ENCODE measurements at places on chromosomes 3 and 15.

- ATAC-seq = no peak
These were observed 90.4 kb downstream of the PRICKLE2 start for GRCh38 chr3:64134882-64135281.

DNA sequence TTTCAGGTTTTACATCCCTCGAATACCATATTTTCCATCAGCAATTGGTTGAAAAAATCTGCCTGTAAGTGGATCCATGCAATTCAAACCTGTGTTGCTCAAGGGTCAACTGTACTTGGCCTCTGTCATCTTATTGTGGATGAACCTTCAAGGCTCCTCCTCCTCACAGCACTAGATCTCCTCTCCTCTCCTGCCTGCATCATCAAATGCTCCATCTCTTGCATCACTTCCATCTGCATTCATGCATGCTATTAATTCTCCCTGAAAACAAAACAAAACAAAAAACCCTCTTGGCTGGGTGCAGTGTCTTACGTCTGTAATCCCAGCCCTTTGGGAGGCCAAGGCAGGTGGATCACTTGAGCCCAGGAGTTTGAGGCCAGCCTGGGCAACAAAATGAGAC is 10.1 kb downstream of the BCL2L10 start:
- ATAC-seq = no peak

DNA sequence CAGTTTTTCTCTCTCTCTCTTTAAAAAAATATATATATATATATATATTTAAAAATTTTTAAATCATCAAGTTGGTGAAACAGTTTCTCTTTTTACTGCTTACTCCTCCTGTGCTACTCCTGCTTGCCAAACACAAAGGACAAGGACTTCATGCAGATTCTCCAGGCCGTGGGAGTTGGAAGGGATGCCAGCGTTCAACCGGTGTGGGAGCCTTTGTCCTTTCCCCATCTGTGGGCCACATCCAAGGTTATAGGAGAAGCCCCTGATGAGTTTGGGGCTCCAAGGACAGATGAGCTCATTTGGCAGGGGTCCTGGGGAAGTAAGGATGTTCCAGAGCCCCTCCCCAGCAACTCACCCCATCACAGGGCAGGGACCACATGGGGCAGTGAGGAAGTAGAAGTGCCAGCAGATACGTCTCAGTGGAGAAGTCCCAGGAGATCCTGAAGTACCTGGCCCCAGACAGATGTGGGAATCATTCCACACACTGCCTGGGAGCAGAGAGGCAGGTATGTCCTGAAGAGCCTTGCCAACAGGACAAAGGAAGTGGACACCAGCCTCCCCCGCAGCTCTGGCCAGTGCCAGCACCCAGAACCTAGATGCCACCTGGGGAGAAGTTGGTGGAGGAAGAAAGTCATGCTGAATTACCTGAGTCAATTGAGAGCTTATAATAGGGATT is 36.6 kb downstream of the CCK start:
- no peak for ATAC-seq

DNA sequence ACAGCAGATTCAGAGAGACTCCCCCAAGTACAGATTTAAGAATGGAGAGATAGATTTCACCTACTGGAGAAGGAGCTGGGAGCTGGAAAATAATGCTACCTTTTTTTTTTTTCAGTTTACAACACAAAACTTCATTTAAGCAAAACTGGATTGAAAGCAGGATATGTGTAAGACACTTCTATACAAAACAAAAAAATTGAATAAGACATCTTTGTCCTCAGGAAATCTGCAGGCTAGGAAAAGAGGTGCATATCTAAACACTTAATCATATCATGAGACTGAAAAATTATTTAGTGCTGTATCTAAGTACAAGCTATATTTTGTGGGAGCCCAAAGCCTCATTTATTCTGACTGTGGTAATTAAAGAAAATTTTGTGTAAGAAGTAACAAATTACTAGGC is 516.1 kb downstream of the ZIC1 start:
- no peak for ATAC-seq

GRCh38 chr3:18233987-18234716 is 191.0 kb downstream of the SATB1 start:
- no peak for ATAC-seq

DNA sequence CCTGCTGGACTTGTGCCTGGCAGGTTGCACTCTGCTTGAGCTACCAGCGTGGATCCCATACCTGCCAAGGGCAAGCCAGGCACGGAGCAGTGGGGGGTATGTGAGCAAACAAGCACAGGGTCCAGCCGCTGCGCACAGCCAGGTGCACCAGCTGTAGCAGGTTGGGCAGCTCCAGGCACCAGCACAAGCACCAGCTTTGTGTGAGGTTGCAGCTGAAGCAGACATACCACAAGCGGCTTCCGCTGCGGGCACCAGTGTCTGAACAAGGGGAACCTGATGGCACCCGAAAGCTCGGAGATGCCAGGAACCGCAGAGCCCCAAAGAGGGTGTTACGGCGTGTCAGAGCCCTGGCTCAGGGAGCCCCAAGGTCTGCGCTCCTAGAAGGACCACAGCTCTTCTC is 472.7 kb upstream of the ARL6 start:
- no peak for ATAC-seq

DNA sequence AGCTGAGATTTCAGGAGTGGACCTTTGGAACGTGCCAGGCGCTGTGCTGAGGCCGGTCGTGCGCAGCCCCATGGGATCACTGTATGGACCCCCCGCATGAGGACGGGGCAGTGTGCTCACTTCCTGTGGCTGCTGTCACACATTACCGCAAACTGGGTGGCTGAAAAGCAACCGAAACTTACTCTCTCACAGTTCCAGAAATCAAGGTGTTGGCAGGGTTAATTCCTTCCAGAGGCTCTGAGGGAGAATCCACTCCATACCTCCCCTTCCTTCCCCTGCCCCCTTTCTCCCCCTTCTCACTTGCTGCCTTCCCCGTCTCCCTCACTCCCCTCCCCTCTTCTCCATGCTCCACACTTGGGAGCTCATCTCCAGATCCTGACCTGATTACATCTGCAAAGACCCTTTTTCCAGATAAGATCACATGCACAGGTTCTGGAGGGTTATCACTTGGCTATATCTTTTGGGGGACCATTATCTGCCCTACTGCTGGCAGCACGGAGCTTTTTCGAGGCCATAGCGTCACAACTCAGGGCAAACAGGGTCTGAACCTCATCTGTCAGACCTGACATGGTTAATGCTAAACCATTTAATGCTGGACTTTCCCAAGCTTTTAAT is 41.2 kb downstream of the KLF13 start:
- ATAC-seq = peak; percentile 60

- ATAC-seq = no peak
These were observed 31.0 kb downstream of the ACAP2 start for GRCh38 chr3:195411836-195412235.

GRCh38 chr3:59212128-59212779 is 162.4 kb upstream of the CFAP20DC start:
- no peak for ATAC-seq
